Dorsolateral prefrontal cortex (tissue), 122 donors: ENCODE measurements at places on chromosomes 16 and 17. TPM values are rescaled to one million over a fixed set of nuclear protein-coding genes. Genes with fewer than 3 reads are reported as not detected.

PDE6G gene
- 0.63 TPM for total RNA-seq

P4HB gene
- total RNA-seq, result 155 TPM

TBC1D28 gene
- total RNA-seq, result not detected

FBXO39 gene
- total RNA-seq, result 0.38 TPM

FNDC8 gene
- total RNA-seq, result not detected

IL21R gene
- 0.60 TPM for total RNA-seq

CEP295NL gene
- total RNA-seq, result 7.5 TPM

SLC6A2 gene
- not detected for total RNA-seq

STH gene
- total RNA-seq, result 10.9 TPM

TSNAXIP1 gene
- 4.6 TPM for total RNA-seq

CD300H gene
- not detected for total RNA-seq

GGA2 gene
- 53.4 TPM for total RNA-seq

METTL9 gene
- total RNA-seq, result 60.1 TPM
